ENCODE measurements at places on chromosomes 11 and 22.
A peak's percentile ranks its signal among the peaks of the same experiment; 100 is the strongest.

DNA sequence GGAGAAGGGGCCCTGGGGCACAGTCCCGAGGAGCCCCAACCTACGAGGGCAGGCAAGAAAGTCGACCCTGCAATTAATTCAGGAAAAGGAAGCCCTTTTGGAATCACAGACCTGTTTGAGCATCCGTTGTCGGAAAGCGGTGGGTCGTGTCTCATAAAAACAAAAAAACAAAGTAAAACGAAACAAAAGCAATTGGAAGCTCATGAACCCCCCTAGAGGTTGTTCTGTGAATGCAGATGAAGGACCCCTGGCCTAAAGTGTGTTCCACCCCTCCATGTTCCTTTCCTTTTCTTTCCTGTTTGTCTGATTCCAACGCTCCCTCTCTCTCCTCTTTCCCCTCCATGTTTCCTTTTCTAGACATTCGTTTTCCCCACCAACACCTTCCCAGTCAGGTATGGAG is 203.7 kb downstream of the GRIK4 start:
- DNase-seq, result no peak

- no peak for DNase-seq
Observed at GRCh38 chr11:36155124-36155561, 134.1 kb downstream of the COMMD9 start.

- no peak for DNase-seq
Observed at GRCh38 chr11:115724666-115725065, 220.5 kb upstream of the CADM1 start.

DNA sequence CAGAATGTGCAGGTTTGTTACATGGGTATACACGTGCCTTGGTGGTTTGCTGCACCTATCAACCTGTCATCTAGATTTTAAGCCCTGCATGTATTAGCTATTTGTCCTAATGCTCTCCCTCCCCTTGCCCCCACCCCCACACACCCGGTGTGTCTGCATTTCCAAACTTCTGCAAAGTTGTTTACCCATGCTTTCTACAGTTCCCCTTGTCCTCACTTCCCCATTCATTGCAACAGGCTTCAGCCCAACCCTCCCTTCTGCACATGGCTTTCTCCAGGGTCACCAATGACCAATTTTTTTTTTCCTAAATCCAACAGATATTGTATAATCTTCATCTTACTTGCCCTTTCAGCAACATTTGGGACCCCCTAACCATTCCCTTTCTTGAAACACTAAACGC is 32.0 kb upstream of the NUP50 start:
- no peak for DNase-seq

DNA sequence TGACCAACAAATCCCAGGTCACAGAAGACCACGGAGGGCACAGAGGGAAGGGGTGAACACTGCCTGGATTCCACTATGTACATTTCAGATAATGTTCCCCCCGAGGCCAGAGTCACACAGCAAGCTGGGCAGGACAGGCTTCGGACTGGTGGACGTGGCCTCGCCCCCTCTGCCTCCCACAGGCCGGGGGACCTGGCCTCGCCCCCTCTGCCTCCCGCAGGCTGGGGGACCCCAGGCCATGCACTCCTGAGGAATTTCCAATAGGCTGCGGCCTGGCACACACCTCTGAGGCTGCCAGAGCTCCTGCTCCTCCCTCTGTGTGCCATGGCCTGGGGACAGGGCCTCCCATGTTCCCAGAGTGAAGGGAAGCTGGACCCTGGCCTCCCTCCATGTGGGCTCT is 1352.8 kb downstream of the BRD1 start:
- no peak for DNase-seq

- peak; percentile 20 for DNase-seq
Observed at GRCh38 chr11:86416494-86416893, 41.8 kb downstream of the CCDC81 start.

- DNase-seq, result no peak
Observed at GRCh38 chr11:129155745-129156144, 36.4 kb downstream of the ARHGAP32 start.

- no peak for DNase-seq
Observed at GRCh38 chr11:63694596-63694995, 13.3 kb downstream of the RTN3 start.

DNA sequence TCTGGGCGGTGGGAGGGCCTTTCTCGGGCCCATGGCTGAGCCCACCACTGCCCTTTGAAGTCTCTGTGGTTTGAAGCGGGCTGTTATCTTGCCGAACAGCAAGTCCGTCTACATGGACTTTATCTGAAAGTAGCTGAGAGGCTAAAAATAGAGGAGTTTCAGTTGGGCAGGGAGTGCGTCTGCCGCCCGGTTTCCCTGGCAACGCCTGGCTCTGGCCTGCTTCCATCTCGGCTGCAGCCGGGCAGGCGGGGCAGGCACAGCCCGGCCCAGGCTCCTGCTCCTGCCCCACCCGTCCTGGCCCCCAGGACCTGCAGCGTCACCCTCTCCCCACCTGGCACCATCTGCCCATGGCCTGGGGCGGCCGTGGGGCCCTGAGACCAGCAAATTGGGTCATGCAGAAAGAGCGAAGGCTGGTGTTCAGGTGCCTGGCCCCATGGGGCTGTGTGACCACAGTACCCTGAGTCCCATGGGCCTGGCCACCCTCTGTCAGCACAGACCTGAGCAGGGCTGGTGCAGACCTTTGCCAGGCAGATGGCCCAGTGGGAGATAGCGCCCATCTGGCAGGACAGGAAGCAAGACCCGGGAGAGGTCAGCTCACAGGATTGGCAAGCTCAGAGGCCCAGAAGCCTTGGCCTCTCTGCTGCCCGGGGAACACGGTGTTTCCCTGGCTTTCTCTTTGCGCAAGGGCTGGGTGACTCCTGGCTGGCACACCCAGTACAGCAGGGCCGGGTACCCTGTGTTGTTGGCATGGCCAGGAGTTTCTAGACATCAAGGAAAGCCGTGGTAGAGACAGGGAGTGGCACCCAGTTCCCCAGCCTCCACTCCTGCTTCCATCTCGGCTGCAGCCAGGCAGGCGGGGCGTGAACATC is 79.1 kb upstream of the KCNQ1OT1 start:
- DNase-seq, result peak; percentile 71

GRCh38 chr11:29309992-29310391 is 706.8 kb downstream of the KCNA4 start:
- peak; percentile 59 for DNase-seq

- DNase-seq, result no peak
Observed at GRCh38 chr22:46514592-46515207, 22.7 kb downstream of the CELSR1 start.
